ENCODE measurements at places on chromosomes 12 and 14. TPM values are rescaled to one million over a fixed set of nuclear protein-coding genes. Genes with fewer than 3 reads are reported as not detected.

The ALX1 gene
- total RNA-seq = not detected

The ACSM4 gene
- not detected for total RNA-seq

The CRY1 gene
- 15.1 TPM for total RNA-seq

The PAX9 gene
- total RNA-seq = not detected

The ZNF705A gene
- not detected for total RNA-seq

The KRT3 gene
- not detected for total RNA-seq

The CLEC9A gene
- total RNA-seq = not detected

The OR4E2 gene
- not detected for total RNA-seq

The CEBPE gene
- total RNA-seq = not detected

The ABCD2 gene
- total RNA-seq = 0.12 TPM

The GPRC5A gene
- 0.32 TPM for total RNA-seq

The IL22 gene
- not detected for total RNA-seq

The KIF26A gene
- 1.5 TPM for total RNA-seq

The TDRD9 gene
- 1.3 TPM for total RNA-seq

The P3H3 gene
- 72.1 TPM for total RNA-seq

The SERPINA12 gene
- total RNA-seq = not detected

The LHX5 gene
- not detected for total RNA-seq

The TRHDE gene
- 32.8 TPM for total RNA-seq

The MYO1H gene
- total RNA-seq = not detected

The OTOGL gene
- total RNA-seq = 0.36 TPM

The SERPINA3 gene
- total RNA-seq = 0.49 TPM
